ENCODE measurements at places on chromosomes 7 and 10.
A peak's percentile ranks its signal among the peaks of the same experiment; 100 is the strongest.

DNA sequence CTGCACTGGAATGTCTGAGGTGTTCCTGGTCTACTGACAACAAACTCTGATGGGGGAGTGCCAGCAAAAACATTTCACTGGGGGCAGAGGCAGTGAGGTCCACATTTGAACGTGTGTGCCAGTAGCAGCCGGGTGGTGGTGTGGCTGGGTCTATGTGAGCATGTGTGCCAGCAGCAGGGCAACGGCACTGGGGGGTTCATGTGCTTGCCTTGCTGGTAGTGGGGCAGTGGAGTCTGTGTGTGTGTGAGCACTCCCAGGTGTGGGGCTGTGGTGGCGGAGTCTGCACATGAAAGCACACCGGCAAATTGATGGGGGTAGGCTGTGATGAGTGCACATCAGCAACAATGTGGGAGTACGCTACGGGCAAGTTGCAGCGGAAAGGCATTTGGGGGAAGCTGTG, 49.4 kb upstream of the SORCS1 start:
- no peak for DNase-seq

GRCh38 chr7:129188892-129189660, 643 bp downstream of the SMO start:
- DNase-seq = peak; percentile 30

DNA sequence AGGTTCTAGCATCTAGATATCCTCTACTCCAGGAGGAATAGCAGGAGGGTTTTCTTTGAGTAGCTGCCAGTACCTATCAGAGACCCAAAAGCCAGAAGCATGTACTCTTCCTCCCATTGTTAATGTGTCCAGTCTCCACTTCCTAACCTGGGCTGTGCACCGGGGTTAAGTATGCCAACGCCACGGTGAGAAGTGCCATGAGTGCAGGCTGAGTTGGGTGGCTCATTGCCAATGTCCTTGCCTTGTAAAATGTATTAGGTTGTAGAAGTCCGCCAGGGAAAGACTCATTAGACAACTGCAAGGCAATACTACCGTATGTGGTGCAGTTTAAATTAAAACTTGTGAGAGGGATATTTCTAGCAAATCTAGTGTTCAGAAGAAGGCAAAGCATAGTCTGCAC, 55.0 kb upstream of the PRR15 start:
- DNase-seq = no peak

DNA sequence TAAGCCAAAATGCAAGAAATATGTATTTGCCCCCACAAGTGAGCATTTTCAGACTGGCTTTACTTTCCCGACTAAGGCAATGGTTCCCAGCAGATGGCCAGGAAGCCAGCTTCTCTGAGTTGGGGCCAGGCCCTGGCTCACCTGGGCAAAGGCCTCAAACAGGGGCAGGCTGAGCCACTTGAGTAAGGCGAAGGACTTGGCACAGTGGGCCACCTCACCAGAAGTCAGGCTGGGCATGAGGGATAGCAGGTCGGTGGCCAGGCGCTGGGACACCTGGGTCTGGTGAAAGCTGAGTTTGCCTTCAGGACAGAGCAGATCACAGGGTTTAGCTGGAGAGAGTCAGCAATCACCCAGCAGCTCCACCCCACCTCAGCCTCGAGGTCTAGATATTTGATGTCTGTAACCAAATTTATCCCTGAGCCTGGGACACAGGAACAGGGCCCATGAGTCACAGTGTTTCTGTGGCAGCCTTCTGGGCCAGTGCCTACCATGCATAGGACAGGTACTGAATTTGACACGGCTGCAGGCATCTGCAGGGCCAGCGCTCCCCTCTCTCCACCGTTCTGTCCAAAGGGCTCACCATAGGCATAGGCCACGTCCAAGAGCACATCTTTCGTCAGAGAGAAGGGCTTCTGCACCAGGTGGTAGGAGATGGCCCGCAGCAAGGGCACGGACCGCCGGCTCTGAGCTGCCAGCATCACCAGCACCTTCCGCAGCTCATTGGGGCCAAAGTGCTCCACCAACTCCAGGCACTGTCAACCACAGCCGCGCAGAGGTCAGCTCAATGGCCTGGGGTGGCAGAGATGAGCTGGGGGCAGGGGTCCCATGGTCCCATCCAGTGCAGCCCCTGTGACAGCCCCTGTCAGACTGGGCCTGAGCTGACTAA, 7.3 kb downstream of the TBRG4 start:
- DNase-seq = no peak

GRCh38 chr7:130719541-130719940, 14.5 kb downstream of the KLF14 start:
- DNase-seq = no peak

GRCh38 chr10:6037422-6037821, 24.7 kb downstream of the IL2RA start:
- DNase-seq = no peak

DNA sequence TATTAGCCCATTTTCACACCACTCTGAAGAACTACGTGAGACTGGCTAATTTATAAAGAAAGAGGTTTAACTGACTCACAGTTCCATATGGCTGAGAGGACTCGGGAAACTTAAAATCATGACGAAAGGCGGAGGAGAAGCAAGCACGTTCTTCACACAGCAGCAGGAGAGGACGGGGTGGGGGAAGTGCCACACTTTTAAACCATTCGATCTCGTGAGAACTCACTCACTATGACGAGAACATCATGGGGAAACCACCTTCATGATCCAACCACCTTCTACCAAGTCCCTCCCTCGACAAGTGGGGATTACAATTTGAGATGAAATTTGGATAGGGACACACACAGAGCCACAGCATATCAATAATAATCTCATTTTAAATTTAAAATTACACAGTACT, 80.2 kb downstream of the VWDE start:
- no peak for DNase-seq

DNA sequence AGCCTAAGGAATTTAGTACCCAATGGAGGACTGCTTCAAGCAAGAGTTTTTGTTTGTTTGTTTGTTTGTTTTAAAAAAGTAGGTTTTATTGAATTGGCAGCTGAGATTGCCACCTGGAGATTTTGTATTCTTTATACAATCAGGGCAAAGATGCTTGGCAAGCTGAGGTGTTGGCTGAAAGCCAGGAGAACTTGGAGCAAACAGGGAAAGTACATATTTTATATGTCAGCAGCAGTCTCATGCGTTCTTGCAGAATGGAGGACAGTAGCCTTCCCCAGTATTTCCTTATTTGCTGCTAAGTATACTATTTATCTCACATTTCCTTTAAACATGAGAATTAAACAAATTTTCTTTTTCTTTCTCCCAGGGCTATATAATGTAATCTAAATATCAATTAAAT, 22.6 kb upstream of the ICA1 start:
- DNase-seq = no peak

DNA sequence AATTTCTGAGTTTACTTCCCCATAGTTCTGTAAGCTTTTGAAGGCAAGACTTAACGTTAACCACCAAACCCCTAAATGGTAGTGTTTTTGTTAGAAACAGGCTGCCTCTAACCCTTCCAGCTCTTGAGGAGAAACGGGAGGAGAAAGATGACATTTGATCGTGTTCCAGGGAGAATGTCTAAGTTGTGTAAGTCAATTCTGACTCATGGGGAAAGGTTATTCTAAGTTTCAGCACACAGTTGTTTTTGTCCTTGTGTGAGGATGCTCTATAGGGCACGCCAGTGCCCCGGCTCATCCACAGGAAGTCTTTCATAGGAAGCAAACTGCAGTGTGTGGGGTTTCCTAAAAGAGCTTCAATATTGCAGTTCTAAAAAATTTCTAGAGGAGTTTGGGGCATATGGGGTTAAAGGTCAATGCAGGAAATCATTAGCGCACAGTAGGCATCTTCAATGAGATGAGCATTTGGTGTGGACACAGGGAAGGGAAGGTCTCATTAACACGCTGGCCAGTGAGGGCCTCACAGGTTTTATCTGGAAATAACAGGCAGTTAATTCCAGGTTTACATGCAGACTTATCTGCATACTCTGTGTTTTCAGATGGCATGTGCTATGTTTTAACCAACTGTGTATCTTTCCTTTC, 638.2 kb upstream of the IGFBP3 start:
- DNase-seq = no peak

- DNase-seq = no peak
These were observed 9.6 kb upstream of the EIF5AL1 start for GRCh38 chr10:79502561-79503309.

DNA sequence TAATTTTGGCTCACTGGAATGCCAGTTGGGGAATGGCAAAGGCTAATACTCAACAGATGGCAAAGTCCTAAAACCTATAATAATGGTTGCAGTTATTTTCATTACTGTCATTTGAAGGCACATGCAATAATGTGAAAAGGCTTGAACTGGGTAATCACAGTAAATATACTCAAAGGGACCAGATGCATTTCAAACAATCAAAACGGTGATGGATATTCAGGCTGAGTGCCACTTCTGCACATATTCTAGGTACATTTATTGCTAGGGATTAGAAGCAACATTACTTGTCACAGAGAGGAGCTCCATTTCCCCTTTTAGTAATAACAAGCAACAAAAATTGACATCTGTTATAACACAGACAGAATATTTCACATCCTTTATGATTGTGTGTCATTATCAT, 171.8 kb downstream of the NXPH1 start:
- DNase-seq = no peak

GRCh38 chr10:35191523-35191922, 64.9 kb downstream of the CREM start:
- no peak for DNase-seq

GRCh38 chr10:80411267-80411668, 2.9 kb downstream of the PRXL2A start:
- no peak for DNase-seq

- DNase-seq = no peak
These were observed 17.8 kb upstream of the CLDN4 start for GRCh38 chr7:73812996-73813395.

DNA sequence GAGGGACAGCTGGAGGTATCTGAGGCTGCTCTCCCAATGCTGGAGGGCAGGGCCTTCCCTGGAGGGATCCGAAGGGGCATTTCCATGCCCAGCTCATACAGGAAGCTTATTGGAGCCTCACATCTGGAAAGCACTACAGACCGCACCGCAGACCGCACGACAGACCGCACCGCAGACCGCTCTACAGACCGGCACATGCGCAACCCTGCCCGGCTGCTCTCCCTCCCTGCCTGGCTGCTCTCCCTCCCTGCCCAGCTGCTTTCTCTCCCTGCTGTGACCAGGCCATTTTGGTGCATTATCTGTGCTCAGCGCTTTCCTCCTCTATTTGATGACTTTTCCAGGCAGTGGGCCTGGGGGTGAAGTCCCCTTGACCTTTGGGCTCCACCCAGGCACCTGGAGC, 39.6 kb upstream of the EN2 start:
- no peak for DNase-seq

DNA sequence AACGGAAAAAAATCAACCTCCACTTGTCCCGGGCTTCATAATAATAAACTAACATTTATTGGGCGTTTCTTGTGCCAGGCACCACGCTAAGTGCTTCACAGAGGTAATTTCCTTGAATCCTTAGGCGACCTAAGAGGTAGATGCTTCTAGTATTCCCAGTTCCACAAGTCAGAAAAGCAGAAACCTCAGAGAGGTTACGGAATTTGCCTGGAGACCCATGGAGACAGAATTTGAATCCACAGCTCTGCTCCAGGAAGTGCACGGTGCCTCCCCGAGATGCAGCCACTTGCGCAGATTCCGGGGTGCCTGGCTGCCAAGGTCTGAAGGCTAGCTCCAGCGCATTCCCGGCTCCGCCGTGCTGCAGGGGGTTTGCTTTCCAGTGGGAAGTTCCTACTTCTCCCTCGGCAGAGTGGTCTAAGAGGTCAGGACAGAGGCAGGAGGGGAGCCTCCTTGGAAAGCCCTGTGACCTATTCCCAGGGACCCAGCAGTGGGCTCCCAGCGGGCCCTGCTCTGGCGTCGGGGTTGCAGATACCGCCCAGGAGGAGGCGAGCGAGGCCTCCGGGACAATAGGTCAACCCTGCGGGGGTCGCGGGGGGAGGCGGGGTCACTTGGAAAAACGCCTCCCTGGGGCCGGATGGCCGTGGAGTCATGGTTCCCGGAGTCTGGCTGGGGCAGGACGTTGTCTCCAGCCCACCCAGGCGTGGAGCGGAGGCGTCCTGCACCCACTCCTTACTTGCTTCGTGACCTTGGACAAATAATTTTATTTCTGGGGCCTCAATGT, 10.1 kb upstream of the NKX2-3 start:
- DNase-seq = no peak

DNA sequence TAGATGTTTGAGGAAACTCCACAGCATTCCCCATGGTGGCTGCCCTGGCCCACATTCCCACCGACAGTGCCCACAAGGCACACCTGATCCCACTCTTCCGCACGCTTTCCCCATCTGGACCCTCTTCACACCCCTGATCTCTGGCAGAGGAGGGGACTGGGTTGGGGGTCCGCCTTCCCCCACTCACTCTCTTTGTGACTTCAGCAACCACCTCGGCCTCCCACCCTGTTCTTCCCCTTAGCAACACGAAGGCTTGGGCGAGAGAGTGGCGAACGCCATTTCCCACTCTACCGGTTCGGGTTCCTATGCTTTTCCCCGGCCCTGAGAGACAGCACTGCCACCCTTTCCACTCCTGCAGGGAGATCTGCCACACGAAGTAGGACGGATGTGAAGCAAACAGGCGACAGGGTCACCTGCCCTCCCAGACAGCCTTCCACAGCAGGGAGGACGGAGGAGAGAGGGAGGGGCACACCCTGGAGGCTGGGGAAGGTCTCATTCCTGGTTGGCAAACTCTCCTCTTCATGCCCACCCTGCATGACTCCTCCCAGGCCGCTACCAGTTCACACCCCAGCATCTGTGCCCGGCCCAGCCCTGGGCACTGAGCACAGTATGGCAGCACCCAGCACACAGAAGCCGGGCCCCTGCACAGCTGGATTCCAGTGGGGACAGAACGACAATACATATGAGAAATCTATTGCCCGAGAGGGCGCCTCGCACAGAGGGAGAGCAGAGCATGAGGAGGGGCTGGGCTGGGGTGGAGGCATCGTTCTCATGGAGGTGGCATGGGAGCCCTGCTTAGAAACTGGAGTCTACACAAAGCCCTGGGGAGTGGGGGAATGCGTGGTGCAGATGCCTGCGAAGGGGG, 93.5 kb downstream of the PAXIP1 start:
- no peak for DNase-seq

DNA sequence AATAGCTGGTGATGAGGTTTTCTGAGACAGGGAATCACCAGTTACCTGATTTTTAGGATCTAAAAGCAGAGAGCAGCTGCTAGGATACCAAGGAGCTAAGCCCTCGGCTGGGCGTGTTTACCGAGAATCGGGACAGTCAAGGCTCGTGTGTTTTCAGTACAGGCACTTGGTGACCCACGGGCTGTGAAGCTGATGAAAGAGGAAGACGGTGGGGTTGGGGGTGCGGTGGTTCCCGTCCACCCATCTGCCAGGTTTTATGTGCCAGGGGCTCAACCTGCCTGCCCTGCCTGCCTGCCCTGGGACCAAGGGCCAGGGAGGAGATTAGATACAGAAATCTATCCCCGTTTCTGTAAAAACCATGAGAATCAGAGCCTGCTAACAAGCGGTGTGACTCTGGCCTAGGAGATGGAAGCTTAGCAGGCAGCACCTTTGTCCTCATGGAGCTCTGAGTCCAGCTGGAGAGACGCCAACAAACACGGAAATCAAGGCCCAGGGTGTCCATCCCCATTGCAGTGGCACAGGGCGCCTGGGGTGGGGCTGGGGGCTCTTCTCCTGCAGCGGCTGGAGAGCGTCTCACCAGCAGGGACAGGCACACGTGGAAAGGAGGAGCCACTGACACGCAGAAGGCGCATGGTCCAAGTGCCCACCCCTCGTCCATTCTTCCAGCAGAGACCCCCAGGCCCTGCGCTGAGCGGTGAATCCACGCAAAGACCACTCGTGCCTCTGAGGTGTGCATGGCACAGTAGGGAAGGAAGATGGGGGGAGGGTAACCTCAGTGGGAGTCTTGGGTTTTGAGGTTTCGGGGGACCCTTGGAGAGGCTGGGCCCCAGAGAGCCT, 265.0 kb upstream of the TCERG1L start:
- no peak for DNase-seq

All from neural crest cell (in vitro differentiated cells).